ENCODE measurements at places on chromosomes 6 and 20.

DNA sequence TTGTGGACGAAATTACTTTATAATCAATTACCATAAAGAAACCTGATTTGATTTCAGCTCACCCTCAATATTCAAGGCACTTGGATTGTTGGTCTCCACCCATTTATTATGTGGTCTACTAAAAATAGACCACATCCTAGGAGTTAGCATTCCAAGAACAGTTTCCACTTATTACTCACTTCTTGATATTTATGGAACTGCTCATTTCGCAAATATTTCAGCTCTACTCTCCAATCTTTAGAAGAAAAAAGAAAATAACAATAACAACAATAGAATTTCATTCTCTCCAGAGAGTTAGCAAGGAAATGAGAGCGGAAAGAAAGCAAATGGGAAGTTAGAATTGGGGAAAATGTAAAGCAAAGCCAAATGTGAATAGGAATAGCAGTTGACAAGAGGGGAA lies 26.2 kb upstream of the HDAC2 start:
- DNase-seq = no peak

DNA sequence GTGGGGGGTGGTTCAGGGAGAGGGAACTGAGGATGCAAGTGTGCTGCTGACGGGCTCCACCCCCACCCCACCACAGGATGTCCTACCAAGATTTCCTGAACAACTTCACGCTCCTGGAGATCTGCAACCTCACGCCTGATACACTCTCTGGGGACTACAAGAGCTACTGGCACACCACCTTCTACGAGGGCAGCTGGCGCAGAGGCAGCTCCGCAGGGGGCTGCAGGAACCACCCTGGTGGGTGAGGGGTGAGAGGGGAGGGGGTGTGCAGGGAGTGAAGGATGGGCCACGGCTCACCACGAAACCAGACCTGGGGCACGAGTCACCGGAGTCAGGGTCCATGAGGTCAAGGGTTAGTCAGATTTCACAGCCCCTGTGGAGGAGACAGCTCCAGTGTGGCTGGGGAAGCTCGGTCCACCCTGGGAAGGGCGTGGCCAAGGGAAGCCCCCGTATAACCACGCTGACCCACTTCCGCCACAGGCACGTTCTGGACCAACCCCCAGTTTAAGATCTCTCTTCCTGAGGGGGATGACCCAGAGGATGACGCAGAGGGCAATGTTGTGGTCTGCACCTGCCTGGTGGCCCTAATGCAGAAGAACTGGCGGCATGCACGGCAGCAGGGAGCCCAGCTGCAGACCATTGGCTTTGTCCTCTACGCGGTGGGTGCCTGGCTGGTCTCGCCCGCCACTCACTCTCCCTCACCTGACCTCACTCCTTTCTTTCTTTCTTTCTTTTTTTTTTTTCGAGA lies 18.3 kb downstream of the CAPN11 start:
- peak; percentile 8 for DNase-seq

GRCh38 chr6:90739339-90739738 lies 152.5 kb upstream of the MAP3K7 start:
- DNase-seq = no peak

GRCh38 chr6:84243240-84243639 lies 15.8 kb upstream of the CEP162 start:
- DNase-seq = no peak

DNA sequence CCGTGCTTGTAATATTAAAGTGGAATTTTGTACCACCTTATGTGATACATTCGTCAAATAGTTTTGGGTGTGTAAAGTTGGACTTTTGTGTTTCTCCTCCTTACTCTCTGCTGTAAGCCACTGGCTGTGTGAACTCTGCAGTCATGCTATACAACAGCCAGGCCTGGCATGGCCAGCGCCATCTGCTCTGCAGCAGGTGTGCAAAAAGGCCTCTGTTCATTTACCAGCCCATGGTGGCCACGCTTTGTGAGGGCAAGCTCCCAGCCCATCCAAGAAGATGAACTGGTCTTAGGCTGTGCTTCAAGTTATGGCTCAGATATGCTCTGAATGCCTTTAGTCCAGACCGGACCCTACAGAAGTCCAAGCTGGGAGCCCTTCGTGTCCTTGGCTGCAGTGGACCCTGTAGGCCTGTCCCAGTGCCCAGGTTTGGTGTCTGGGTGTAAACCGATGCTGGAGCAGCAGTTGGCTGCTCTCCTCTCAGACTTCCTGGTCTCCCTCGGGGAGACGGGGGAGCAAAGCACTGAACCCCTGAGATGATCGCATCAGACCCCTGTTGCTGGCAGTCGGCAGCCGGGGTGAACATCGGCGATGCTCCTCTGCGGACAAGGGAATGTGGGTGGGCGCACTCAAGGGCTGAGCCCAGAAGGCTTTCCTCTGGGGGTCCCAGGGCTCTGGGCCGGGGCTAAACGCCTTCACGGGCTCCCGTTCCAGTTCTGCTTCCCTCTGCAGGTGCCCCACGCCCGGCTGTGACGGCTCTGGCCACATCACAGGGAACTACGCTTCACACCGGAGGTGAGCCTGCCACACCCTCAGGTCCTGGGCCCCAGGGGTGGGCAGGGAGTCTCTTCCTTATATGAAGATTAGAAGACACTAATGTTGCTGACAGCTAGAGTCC lies 28.6 kb upstream of the PCMTD2 start:
- DNase-seq = no peak

GRCh38 chr6:25229671-25230321 lies 49.4 kb upstream of the CARMIL1 start:
- DNase-seq = no peak

DNA sequence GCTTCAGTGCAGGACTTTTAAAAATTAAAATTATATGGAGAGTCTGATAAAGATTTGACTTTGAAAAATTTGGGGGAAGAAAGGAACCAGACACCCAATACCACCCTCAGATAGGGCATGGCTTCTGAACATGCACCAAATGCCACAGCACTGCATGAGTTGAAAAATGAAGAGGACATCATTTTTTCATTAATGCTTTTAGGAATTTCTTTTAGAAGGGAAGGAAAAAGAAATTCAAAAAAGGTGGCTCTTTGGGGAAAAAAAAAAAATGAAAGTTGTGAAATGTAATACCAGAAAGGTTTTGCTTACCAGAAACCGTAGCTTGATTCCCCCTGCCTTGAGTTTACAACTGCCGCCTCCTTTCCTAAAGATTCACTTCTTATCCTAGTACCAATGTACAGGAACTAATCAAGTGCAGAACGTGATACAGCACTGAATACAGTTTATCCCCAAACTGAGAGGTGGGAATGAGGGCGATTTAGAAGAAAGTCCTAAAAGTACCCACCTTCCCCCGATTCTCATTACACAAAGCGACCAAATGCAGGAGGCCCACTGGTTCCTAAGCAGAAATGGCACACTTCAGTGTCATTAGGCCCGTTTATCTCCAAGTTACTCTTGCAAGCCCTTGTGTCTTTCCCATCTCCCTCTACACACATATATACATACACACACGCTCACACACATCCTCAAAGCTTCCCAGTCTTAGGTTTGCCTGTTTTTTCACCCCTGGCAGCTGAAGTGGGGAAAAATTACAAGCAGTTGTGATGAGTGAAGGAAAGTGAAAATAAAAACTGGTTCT lies 2.8 kb downstream of the PPP1R10 start:
- DNase-seq = no peak

- DNase-seq = peak; percentile 98
These were observed 285.4 kb downstream of the THBS2 start for GRCh38 chr6:168968228-168968627.

DNA sequence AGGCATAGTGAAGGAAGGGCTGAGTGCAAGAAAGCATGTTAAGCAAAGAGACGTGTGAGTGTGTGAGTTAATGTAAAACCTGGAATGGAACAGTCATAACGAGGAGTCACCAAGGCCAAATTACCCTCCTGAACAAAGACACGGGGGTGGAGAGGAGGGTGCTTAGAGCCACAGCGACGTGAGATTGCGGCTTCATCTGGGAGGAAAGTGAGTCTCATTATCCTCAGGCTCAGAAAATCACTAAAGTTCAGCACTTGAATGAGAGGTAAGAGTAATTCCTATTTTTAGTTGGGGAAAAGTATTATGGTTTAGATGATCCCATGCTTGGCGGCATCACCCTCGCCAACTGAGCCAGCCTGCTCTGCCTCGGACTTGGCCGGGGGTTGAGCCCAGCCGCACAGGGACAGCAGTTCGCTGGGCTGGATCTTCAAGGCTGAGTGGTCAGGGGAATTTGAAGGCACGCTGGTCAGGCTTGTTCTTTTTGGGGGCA lies 136.6 kb downstream of the DTNBP1 start:
- no peak for DNase-seq

GRCh38 chr6:29456971-29457370 lies at the start of the genes OR11A1 and OR2H1:
Gene OR11A1, minus strand, starts transcription at chr6:29457071. Its CDS starts 29,430 bp downstream, at chr6:29427641.
Gene OR2H1, plus strand, starts transcription at chr6:29457155. Its CDS starts 4,615 bp downstream, at chr6:29461770.
- no peak for DNase-seq

DNA sequence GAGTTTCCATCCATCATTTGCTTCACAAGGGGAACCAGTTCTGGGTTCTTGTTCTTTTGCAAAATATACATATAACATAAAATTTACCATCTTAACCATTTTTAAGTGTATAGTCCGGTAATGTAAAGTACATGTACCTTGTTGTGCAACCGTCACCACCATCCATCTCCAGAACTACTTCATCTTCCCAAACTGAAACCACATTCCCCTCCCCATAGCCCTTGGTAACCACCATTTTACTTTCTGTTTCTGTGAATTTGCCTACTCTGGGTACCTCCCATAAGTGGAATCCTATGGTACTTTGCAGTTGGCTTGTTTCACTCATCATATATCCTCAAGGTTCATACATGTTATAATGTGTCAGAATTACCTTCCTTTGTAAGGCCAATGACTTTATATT lies 70.3 kb upstream of the DSP start:
- DNase-seq = peak; percentile 83

DNA sequence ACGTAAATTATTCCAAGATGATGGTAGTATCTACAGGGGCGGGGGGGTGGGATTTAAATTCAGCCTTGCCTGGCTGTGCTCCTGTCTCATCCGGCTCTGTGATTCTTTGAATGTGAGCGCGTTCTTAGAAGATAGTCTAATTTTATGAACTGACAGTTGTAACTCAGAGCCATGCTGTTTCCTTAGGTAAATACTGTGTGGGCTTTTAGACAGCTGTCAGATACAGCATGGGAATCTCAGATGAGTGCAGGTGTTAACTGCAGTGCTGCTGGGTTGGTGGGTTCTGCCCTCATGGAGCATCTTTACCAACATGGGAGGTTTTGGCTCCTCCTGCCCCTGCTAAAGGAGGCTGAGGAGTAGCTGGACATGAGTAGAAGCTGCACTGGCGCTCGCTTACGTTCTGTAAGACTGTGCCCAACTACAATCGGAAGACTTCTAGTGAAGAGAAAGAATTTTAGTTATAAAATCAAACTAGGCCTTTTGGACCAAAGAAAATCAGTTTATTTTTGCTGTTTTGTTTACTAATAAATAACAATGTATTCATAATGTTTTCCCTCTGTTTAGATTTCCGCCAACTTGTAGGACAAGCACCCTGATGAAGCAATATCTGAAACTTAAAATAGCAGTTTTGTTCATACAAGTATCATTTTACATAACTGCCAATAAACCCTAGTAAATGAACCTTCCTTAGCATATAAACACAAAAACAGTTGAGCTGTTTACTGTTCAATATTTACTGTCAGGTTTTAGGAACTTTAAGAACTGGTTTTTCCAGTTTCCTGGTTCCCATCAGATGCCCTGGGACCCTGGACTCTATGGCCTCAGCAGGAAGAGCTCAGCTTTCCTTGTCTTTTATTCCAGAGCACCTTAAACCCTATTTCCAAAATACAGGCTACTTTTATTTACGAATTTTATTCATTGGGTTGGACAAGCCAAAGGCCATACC lies 66.1 kb downstream of the FAM120B start:
- no peak for DNase-seq

GRCh38 chr6:24979176-24979575 lies 43.4 kb upstream of the RIPOR2 start:
- DNase-seq = no peak

GRCh38 chr6:111738631-111739030 lies 133.0 kb upstream of the TRAF3IP2 start:
- no peak for DNase-seq

DNA sequence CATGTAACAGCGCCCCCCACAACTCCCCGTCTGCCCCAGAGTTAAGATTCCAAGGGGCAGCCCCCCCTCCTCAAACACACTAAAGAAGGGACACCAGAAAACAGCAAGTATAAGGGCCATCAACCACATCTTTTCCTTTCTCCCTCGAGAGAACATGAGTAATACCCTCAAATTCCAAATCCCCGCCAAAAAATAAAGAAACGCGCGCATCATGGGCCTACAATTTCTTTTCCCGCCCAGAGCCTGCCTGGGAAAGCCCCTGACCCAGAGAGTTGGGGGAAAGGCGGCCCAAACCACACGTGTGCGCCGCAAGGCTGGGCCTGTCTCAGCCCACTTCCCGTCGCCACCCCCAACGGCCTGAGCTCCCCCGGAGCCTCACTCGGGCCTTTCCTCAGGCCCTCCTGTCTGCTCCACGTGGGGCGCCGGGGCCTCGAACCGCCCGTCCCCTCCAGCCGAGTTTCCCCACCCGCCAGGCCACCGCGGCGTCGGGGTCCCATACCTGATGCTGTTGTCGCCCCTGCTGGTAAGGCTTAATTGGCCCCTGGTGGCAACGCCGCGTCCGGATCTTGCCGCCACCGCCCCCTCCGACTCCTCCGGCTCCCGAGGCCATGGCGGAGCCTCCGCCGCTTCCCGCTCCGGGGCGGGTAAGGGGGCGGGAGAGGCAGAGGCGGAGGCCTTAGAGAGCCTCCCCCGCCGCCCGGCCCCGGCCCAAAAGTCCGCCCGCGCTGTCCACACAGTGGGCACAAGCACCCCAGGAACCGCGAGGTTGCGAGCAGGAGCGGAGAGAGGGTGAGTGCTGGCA lies 746 bp downstream of the NUP153 start:
- peak; percentile 52 for DNase-seq

- DNase-seq = peak; percentile 49
These were observed 121.7 kb downstream of the NKAIN2 start for GRCh38 chr6:123925350-123925749.

- DNase-seq = peak; percentile 86
These were observed 302.9 kb downstream of the CLIC5 start for GRCh38 chr6:45712786-45713185.

- DNase-seq = no peak
These were observed 12.9 kb downstream of the PACSIN1 start for GRCh38 chr6:34478796-34479195.

DNA sequence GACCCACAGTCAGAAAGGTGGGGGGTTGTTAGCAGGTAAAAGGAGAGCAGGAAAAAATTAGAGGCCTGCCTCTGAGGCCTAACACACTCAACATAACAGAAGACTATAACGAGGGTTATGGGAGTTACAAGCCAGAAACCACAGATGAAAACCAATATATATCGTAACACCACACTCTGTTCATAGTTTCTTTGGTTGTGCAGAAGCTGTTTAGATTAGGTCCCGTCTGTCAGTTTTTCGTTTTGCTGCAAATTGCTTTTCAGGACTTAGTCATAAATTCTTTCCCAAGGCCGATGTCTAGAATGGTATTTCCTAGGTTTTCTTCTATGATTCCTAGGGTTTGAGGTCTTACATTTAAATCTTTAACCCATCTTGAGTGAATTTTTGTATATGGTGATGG lies 3.7 kb upstream of the MAP3K5 start:
- DNase-seq = peak; percentile 43

GRCh38 chr20:21074605-21075336 lies 31.4 kb downstream of the LINC00237 start:
- peak; percentile 58 for DNase-seq

GRCh38 chr6:106511288-106512047 lies 117.8 kb downstream of the RTN4IP1 start:
- no peak for DNase-seq

Measured in MV-4-11 (cell line).